ENCODE measurements at places on chromosomes 13 and 19.

DNA sequence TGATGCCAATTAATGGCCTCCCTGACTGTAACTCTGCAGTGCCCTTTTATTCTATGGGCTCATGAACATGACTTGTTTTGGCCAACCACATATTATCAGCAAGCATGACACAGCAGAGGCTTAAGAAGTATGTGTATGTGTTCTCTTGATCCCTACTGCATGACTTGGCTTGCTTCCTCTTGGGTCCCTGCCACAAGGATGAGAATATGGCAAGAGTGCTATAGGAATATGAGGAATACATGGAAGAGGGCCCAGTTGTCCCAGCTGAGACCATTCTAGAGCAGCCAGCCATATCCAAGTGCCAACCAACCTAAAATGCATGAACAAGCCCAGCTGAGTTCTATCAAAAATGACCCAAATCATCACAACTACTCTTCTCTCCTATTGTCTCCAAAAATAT is 576.7 kb upstream of the PCDH9 start:
- DNase-seq: no peak

DNA sequence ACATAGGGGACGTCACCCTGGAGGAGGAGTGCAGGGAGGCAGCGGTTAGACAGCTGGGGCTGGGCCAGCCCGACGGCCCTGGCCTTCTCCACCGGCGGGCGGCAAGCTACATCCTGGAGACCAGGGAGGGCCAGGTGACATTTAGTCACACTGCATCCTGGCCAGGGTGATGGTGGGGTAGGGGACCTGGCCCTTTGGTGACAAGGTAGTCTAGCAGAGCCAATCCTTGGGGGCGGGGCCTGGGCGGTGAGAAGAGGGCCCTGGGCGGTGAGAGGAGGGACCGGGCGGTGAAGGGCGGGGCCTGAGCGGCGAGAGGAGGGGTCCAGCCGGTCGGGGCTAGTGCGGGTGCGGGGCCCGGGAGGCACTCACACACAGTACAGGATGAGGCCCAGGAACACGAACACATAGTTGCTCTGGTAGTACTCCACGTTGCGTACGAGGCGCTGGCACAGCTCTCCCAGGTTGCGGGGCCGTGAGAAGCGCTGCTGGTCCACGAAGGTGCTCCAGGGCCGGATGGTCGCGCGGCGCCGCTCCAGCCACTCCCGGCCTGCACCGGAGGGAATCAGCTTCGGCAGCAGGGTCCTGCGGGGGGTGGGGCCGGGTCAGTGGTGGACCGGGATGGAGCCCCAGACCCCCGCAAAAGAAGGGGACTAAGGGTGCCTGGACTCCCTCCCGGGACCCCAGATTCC is 610 bp downstream of the RABAC1 start:
- peak; percentile 94 for DNase-seq

DNA sequence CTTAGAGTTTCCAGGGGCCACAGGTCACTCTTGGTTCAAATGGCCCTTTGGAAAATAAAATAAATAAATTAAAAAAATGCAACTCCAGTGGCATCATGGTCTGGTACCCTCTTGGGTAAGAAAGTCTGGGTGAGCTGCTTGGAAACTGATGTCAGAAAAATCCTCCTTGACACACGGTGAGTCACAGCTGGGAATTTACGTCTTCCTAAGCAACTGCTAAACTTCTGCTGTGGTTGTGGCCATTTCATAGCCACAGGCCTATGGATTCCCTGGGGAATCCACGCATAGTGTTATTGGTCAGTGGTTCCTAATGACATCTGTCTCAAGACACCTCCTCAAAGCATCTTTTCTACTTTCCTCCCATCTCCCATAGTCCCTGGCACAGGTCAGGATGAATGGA is 220.8 kb downstream of the COG6 start:
- DNase-seq: no peak

- no peak for DNase-seq
Observed at GRCh38 chr19:15128162-15128770, 21.1 kb downstream of the SYDE1 start.

DNA sequence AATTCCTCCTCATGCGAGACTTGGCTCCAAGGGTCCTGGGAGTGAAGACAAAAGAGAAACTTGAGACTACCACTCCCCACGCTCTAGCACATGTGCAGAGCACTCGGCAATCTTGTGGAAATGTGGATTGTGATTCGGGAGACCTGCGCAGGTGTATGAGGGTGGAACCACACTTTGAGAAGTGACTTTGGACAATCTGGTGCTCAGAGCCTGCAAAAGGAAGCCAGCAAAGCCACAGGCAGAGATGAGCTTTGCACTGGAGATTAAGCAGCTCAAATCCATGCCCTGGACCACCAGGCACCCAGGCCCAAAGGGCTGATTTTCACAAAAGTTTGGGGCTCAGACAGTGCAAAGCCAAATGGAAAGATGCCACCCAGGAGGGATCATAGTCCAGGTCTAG is 162.5 kb upstream of the TSHZ3 start:
- DNase-seq: no peak
